Stimulated activated CD8-positive, alpha-beta memory T cell treated with anti-CD3 and anti-CD28 coated beads, Interleukin-7, amount 100 ng/mL, for 48 hours (primary cell): ENCODE measurements at places on chromosomes 13 and 19.

GRCh38 chr19:10417541-10418234 lies 2.6 kb upstream of the PDE4A start:
- no peak for DNase-seq

GRCh38 chr19:18669524-18669817 lies 14.0 kb upstream of the CRTC1 start:
- no peak for DNase-seq

DNA sequence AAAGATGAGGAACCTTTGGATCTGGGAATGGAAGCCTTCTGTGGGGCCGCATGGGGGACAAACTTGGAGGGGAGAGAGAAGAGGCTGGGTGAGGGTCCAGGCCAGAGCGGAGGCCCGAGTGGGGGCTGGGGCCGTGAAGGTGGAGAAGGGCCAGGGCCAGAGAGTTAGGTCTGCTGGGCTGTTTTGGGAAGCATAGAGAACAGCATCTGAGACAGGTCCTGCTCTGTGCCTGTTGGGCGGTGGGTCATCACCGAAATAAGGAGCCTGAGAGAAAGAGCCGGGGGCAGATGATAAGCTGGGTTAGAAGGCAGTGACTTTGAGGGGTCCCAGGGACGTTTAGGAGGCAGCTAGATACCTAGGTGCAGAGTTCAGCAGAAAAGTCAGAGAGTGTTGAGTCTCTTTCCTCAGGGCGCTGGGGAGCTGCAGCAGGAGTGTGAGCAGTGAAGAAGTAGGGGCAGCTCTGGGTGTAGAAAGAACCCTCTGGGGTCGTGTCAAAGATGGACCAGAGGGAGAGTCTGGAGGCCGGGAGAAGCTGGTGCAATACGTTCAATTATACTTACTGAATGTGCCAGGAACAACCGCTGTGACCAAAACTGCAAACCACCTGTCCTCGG lies 2.7 kb downstream of the SPACA6 start:
- DNase-seq, result no peak

DNA sequence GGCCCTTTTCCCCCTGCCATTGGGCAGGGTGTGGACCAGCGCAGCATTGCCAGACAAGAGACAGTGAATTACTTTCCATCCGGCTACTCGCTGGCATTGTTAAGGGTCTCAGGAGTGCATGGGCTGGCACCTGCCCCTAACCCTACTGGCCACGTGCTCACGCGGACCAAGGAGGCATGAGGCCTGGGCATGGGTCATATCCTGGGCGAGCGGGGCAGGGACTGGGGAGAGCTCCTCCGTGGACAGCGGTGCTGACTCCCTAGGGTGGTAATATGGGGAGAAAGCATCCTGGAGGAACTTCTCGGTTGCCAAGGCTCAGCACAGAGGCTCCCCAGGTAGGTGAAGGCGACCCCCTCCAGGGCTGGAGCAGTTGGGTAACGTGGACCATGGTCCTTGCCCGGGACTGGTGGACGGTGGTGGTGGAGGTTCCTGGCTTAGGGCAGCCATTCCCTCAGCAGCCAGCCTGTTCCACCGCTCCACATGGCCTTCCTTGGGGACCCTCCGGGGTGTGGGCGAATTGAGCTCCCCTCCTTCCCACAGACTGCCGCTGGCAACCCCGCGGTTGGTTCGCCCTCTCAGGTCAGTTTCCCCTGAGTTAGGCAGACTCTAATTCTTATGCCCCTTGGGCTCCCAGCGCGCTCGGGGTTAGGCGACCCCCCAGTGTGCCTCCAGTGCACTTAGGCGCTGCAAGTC lies 465.1 kb downstream of the SLITRK5 start:
- DNase-seq, result no peak

DNA sequence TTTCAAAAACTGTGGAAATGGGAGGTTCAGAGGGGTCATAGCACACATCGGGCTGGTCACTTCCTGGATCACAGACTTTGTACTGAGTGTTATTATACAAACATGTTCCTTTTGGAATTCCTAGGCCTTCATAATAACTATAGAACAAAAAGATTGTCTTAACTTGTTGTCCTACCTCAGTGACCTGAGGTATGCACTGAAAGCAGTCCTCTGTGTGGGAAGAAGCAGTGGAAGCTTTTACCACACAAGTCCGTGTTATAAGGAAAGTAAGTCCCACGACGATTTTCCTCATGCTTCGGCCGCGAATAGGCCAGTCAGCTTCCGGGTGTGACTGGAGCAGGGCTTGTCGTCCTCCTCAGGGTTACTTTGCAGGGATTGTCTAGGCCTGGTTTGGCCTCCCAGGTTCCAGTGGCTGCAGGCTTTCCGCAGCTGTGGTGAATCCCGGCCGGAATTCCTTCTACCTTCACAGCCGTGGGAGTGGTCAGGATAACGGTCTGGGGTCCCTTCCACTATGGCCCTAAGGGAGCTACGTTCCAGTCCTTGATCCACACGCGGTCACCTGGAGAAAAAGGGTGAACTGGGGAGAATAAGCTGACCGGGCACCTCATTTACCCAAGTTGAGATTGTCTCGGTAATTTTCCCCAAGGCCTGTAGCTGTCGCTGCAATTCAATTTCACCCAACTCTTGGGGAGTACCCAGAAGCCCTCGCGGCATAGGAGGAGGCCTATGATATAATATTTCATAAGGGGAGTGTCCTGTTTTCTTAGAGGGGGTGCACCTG lies 16.0 kb downstream of the NAPSA start:
- no peak for DNase-seq

GRCh38 chr19:17160908-17161307 lies 54.2 kb upstream of the USE1 start:
- no peak for DNase-seq

- no peak for DNase-seq
Measured at GRCh38 chr19:34347561-34348165, 17.3 kb upstream of the GPI start.

DNA sequence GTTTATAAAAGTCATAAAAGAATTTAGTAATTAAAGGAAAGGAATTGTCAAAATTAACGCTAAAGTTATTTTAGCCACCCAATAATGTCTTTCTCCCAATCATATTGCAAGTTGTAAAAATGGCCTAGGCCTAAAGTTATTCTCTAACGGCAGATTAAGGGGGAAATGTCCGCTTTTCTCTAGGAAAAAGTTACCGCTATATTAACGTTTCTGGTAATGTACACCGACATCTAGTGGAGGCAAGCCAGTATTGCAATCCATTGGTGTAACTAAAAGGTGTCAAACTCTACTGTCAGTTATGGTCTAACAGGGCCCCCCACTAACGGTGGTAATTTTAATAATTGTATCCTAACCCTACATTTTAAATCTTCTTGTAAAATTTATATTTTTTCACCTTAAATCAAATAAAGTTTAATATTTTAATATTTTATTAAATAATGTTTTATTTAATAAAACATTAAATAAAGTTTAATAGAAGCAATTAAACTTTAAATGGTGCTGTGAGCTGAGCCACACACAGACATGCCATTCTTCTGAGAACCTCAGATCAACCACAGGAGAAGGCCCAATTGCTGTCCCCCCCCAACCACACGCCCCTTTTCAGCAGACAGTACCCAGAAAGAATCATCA lies 35.9 kb upstream of the ZSCAN5A start:
- peak; percentile 20 for DNase-seq

GRCh38 chr13:58619396-58620113 lies 988.0 kb downstream of the PCDH17 start:
- DNase-seq, result no peak

GRCh38 chr19:3178973-3179738 lies 587 bp downstream of the S1PR4 start:
- no peak for DNase-seq

DNA sequence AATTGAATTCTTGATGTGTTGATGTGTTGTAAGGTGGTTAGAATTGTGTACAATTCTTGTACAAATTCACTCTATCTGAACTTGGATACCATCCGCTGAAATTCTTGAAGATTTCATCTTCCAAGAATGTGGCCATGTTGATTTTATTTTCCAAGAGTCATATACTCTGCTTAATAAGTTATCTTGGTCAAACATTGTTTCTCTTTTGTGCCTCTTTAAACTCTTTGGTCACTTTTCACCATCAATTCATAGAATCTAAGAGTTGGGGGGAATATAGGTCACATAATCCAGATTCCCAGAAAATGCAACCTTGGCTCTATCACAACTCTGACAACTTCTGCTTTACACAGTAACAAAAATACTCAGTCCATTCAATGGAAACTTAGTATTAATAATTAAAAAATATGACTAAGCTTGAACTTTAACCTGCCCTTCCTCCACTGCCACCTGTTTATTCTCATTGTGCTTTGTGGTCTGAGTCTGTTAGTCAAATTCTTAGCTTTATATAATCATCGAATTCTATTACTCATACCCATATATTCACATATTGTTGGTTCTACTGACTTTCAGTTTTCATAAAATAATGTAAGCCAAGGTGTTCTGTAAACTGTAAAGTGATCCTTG lies 373.2 kb downstream of the LMO7 start:
- no peak for DNase-seq

DNA sequence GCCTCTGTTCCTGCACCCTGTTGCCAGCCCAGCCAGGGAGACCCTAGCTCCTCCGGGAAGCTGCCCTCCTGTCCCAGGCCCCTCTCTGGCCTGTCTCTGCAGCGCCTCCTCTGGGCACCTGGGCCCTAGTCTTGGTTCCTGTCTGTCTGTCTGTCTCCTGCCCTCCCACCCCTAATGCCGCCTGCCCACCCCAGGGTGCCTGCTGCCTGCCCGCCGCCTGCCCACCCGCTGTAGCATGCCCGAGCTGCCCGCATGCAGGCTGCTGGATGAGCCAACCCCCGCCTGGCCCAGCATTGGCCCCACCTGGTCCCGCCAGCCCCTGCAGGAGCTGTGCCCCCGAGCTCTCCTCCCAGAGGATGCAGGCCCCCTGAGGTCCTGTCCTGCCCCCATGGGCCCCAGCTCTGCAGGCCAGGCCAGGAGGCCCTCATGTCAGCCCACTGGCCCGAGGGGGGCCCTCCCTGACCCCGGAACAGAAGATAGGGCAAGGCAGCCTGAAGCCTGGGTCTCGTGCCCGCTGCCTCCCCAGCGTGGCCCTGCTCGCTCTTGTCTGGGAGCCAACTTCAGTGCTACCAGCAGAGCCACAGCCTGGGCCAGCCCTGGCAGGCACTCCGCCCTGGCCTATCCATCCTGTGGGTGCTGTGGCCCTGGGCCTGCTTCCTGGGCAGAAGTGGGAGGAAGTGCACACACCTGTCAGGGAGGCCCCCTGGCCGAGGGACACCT lies 5.2 kb downstream of the MAP2K7 start:
- DNase-seq, result no peak

GRCh38 chr13:23822252-23822824 lies 66.9 kb downstream of the MIPEP start:
- DNase-seq, result no peak

GRCh38 chr19:12092065-12092867 lies 27.7 kb downstream of the ZNF844 start:
- DNase-seq, result peak; percentile 71

- DNase-seq, result no peak
Measured at GRCh38 chr13:41502673-41503072, 45.3 kb downstream of the RGCC start.

DNA sequence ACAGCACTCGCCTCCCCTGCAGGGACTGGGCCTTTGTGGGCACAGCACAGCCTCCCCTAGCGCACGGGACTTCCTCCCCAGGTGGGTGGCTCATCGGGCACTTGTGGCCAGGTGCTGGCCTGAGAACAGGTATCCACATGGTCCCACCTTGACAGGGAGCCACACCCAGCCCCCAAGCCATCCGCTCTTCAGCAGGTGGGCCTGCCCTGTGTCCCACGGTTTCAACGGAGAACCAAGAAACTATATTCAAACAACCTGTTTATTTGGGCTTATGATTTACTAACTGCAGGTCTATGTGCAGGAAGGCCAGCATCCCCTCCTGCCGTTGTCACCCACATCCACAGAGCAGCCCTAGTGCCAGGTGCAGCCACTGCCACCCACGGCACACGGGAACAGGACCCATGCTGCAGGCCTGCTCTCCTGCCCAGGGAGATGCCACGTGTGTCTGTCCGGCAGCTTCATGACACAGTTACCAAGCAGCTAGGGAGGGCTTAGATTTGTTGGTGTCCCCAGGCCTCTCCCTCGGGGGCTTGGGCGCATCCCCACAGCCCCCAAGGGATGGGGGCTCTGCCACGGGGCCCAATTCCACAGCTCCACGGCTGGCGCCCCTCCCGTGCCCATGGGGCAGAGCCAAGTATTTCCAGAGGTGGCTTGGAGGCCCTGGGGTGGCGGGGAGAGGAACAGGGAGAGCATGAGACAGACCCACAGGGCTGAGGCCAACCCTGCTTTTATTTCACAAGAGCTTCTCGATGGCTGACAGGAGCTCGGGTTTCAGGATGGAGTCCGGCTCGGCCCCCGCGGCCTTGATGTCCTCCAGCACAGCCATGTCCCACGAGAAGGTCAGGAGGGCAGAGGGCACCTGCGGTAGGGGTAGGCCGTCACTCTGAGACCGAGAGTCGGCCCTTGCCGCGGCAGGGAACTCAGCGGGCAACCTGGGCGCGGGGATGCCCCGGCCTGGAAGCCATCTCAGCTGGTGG lies 12.5 kb downstream of the UBXN6 start:
- DNase-seq, result no peak

GRCh38 chr13:44309794-44310757 lies 63.5 kb upstream of the SERP2 start:
- DNase-seq, result no peak

DNA sequence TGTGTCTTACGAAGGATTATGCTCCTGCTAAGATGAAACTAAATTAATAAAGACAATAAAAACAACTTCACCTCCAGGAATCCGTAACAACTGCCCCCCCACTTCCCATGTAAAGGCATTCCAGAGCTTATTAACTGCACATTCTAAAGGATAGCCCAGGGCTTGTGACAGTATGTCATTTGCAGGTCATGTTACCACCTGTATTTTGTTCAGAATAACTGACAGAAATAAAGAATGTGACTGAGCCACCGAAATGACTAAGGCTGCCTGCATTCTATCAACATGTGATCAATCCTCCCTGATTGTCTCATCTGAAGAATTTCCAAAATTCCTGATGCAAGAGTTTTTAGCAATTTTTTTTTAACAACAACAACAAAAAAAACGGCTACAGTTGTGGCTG lies 117.2 kb downstream of the MIPEP start:
- no peak for DNase-seq

DNA sequence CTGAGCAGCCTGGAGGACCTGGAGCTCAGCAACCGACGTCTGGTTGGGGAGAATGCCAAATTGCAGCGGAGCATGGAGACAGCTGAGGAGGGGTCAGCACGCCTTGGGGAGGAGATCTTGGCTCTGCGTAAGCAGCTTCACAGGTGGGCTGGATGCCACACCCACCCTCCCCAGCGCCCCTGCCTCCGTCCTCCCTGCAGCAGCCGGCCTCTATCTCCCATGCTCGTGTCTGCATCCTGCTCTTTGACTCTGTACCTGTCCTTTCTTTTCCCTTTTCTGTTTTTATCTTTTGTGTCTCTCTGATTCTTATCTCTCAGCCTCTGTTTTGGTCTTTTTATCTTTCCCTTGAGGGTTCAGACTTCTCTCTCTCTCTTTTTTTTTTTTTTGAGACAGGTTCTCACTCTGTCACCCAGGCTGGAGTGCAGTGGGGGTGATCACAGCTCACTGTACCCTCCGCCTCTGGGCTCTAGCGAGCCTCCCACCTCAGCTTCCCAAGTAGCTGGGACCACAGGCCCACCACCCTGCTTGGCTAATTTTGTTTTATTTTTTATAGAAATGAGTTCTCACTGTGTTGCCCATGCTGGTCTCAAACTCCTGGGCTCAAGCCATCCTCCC lies 10.1 kb downstream of the KASH5 start:
- DNase-seq, result no peak

GRCh38 chr13:34350671-34351070 lies 532.7 kb downstream of the RFC3 start:
- DNase-seq, result no peak

GRCh38 chr19:39070888-39071287 lies 13.3 kb upstream of the ACP7 start:
- DNase-seq, result no peak

GRCh38 chr19:3721131-3721886 lies 13.1 kb downstream of the TJP3 start:
- peak; percentile 76 for DNase-seq
